ENCODE measurements at places on chromosomes 1 and 21.

DNA sequence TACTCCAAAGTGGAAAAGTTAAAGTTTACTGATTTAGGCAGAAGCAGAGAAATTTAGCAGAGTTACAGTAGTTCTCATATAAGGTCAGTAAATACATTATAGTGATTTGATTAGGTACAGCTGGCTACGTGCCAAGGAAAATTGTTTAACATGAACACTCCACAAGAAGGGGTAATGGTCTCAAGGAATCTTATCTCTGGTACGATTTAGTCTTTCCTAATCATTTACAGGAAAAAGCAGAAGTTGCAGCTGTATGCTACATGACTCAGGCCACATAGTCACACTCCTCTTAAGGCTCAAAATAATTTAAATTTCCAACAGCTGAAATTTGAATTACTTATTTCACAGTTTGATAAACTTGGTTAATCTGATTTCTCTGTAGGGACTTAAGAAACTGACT is 36.9 kb upstream of the OR2B11 start:
- DNase-seq = no peak

GRCh38 chr1:64543831-64544230 is 73.9 kb downstream of the CACHD1 start:
- DNase-seq = no peak

GRCh38 chr1:109316506-109316905 is 9.7 kb upstream of the MYBPHL start:
- no peak for DNase-seq

- no peak for DNase-seq
Observed at GRCh38 chr1:77473690-77474089, 191.9 kb downstream of the AK5 start.

- DNase-seq = no peak
Observed at GRCh38 chr1:21937034-21937371, at the start of gene HSPG2. HSPG2 (minus strand) TSS chr1:21937310; CDS start chr1:21937217, 93 bp downstream.

DNA sequence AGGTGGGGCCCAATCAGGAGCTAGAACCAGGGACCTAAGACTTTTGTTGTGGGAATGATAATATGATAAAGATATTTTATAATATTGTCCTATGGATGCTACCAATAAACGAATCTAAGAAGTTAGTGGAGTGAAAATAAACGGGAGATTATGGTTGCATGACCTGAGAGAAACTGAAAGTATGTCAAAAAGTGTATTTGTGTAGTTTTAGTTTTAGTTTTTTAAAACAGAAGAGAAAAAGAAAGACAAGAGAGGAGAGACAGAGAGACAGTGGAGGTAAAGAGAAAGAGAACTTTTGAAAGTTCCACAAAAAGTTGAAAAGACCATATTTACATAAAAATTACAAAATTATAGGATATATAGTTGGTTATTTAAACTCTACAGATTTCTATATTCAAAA is 64.1 kb upstream of the TMPRSS15 start:
- DNase-seq = no peak

DNA sequence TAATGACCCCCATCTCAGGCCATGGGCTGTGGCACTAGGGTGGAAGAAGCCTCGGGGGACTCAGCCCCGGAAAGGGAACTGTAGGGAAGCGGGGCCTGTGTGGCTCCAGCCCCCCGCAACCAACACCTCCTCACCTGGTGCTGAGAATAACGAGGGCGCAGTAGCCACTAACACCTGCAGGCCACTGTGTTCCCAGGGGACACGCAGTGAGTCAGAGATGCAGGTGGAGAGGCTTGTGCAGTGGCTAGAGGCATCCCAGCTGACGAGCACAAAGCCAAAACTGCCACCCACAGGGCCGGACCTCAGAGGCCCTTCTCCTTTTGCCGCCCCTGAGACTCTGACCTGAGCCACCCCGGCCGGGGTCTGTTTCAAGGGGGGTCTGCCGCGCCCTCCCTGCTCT is 33.5 kb upstream of the CCDC27 start:
- DNase-seq = no peak

GRCh38 chr1:241849345-241849695 is 1.3 kb downstream of the EXO1 start:
- DNase-seq = no peak

GRCh38 chr21:39388038-39388810 is 39.3 kb upstream of the HMGN1 start:
- peak; percentile 80 for DNase-seq

DNA sequence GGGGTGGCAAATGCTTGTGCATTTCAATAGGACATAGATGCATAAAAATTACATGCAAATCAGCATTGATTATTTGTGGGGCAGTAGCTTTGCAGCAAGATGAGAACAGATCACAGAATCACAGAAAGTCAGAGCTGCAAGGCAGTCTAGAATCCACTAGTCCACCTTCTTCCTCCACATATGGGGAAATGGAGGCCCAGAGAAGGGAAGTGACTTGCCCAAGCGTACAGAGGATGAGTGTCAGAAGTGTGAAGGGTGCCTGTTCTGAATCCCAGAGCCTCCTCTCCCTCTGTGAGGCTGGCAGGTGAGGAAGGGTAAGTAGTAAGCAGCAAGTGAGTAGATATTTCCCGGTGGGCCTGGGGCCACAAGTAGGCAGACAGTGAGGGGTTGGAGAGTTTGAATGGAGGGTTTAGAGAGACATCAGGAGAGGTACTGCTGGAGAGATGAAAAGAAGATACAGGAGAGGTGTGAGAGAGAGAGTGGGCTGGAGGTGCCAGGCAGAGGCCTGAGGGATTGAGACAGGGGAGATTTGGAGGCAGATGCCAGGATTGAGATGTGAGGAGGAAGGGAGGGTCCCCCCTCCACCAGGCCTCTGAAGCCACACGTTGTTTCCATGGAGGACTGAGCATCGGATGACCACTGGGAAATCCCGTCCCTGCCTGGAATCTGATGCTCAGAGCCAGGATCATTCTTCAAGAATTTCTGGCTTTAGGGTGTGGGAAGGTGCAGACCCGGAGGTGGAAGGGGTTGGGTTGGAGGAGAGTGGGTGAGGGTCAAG is 4.8 kb upstream of the MYOG start:
- no peak for DNase-seq

GRCh38 chr1:93625582-93626327 is 55.9 kb downstream of the BCAR3 start:
- DNase-seq = no peak

GRCh38 chr1:18262726-18263125 is 155.1 kb downstream of the IGSF21 start:
- no peak for DNase-seq

GRCh38 chr1:23254584-23254983 is 37.3 kb upstream of the HTR1D start:
- no peak for DNase-seq

- DNase-seq = no peak
Observed at GRCh38 chr1:9362488-9362887, 69.8 kb downstream of the SPSB1 start.

DNA sequence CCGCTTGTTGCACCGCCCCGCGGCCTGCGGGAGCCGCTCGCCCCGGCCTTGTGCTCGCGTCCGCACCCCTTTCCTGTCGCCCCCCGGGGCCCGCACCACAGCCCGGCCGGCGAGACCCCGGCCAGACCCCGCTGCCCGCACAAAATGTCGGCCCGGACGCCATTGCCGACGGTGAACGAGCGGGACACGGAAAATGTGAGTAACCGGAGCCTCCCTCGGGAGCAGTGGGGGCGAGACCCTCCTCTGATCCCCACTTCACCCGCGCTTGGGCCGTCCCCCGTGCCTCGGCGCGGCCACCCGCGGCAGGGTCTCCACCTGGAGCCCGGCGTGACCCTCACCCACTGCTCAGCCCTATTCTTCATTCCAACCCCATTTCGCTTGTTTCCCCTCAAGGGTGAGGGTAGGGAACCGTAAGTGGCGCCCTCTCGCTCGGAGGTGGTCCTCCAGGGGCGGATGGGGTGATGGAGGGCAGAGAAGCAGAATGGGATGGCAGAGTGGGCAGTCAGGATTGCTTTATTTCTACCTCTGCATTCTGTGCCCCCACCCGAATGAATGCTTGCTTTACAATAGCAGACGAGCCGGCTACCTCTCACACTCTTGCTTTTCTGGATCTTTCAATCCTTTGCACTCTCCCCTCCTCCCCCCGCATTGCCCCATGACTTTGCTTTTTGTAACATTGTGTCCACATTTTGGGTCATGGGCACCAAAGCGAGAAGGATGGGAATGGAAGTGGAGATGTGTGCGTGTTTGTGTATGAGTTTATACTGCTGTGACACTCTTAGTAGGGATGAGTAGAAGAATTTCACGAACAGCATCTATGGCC is 954 bp downstream of the MARK1 start:
- DNase-seq = no peak

DNA sequence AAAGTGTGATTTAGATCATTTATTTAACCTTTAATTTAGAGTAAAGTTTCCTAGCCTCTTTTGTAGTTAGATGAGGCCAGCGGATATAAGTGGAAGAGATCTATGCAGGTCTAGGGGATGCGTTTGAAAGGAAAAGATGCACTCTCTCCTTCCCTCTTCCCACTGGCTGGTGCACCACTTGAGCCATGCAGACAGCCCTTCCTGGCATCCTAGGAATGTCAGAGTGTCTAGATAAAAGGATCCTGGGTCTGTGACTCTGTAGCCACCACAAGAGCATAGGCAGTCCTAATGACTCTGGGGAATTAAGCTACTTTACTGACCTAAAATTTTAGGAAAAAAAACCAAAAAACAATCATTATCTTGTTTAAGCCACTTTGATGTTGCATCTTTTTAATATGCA is 16.0 kb upstream of the STUM start:
- DNase-seq = no peak

- DNase-seq = no peak
Observed at GRCh38 chr1:10304295-10304694, 93.9 kb downstream of the KIF1B start.

GRCh38 chr1:150887018-150887417 is at the start of gene CTXND2:
CTXND2 (plus strand) TSS chr1:150887136; CDS start chr1:150912315, 25,179 bp downstream.
- no peak for DNase-seq

DNA sequence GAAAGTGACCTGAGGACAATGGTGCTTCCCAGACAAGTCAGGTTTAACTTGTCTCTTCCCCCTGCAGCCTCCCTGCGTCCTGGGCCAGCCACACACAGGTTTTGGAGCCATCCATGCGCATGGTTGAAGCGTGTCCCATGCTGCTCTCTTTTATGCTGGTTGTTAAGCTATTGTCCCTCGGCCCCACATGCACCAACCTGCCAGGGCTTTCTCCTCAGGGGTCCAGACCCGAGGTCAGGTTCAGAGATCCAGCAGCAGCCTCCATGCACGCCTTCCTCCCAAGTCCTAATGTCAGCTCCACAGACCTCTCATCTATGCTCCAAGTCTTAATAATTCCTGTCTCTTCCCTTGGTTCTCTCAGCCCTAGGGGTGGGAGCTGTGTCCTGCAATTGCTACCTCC is 1.6 kb downstream of the ABCA4 start:
- no peak for DNase-seq

- DNase-seq = no peak
Observed at GRCh38 chr1:117392771-117393170, 25.5 kb downstream of the MAN1A2 start.

GRCh38 chr1:15046487-15047165 is 106.9 kb upstream of the TMEM51 start:
- DNase-seq = no peak

DNA sequence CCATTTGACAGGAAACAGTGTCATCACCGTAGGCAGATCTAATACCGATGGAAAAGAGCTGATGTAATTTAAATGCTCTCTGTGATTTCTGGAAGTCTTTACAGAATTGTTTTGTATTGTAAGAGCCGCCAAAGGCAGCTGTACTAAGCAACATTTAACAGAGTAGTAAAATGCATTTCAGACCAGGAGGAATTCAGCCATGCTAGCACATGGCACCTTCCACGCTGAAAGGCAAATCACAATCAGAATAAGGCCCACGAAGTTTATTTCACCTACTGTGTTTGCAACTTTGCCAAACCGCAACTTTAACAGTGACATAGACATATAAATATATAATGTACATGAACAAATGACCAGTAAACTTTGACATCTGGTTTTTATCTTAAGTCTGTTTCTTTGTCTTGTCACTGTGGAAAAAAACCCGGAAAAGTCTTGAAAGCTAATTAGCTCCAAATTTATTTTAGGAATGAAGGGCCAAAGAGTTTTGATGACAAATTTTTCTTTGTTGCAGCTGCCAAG is 26.1 kb upstream of the DISC1 start:
- no peak for DNase-seq

- no peak for DNase-seq
Observed at GRCh38 chr1:87104140-87104539, 189.7 kb downstream of the HS2ST1 start.

DNA sequence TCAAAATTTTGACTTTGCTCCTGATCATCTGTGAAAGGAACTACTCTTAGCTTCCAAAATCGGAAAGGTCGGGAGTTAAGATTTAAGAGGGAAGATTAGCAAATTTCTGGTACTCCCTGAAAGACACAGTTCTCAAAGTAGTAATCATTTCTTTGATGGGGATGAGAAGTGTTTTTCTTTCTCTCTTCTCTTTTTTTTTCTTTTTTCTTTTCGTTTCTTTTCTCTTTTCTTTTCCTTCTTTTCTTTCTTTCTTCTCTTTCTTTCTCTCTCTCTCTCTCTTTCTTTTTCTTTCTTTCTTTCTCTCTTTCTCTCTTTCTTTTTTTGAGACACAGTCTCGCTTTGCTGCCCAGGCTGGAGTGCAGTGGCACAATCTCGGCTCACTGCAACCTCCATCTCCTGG is 5.1 kb upstream of the RAB29 start:
- no peak for DNase-seq

- DNase-seq = no peak
Observed at GRCh38 chr1:147892731-147893214, 9.8 kb upstream of the GJA8 start.

GRCh38 chr1:226419284-226420029 is 11.6 kb upstream of the PARP1 start:
- no peak for DNase-seq

DNA sequence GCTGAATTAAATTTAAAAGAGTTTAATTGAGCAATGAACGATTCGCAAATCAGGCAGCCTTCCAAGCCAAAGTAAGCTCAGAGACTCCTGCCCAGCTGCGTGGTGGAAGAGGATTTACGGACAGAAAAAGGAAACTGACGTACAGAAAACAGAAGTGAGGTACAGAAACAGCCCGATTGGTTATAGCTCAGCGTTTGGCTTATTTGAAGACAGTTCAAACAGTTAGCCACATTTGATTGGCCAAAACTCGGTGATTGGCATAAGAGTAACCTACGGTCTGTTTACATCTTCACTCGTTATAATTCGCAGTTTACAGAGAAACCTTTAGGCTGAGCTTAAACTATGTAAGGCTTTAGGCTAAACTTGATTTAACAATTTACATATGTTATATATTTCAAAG is 46.9 kb downstream of the CR1L start:
- DNase-seq = no peak

GRCh38 chr1:101167891-101168290 is 68.9 kb upstream of the S1PR1 start:
- no peak for DNase-seq

GRCh38 chr1:14616632-14617396 is 18.3 kb downstream of the KAZN start:
- no peak for DNase-seq

GRCh38 chr21:41186755-41187536 is 19.0 kb downstream of the BACE2 start:
- no peak for DNase-seq

- DNase-seq = no peak
Observed at GRCh38 chr1:20819818-20820217, 32.7 kb upstream of the HP1BP3 start.

- DNase-seq = no peak
Observed at GRCh38 chr21:41752231-41752681, 14.6 kb downstream of the RIPK4 start.

All from stimulated activated CD4-positive, alpha-beta T cell treated with anti-CD3 and anti-CD28 coated beads, Interleukin-15, amount 100 ng/mL, for 1 hour (primary cell).